ENCODE measurements at places on chromosomes 5 and 9.

- no peak for DNase-seq
Observed at GRCh38 chr5:172358345-172358744, 74.8 kb upstream of the UBTD2 start.

DNA sequence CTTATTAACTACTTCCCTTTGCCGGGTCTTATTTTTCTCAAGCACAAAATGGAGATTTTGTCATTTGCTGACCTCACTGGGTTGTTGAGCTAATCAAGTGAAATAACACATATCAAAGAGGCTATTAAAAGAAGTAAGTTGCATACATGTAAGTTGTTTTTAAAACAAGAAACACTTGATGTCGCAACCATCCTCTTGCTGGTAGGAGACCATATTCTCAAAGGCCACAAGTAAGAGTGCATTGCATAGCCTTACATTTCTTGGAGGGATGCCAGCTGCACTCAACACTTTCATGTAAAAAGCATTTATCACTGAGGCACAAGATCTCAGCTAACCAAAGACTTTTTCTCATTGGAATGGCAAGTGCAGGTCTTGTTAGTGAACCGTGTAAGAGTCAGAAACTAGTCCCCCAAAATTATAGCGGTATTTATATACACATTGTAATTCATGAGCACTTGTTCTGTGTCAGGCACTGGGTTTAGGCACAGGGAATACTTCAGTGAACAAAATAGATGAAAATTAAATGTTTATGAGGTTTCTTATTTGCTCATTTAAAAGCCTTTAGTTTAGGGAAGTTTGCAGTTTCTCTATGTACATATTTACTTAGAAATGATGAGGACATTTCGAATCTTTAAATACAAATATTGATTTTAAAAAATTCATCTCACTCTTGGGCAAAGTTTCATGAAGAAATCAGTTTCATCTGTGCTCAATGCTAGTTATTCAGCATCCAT is 72.0 kb downstream of the ZFAND5 start:
- DNase-seq: no peak

DNA sequence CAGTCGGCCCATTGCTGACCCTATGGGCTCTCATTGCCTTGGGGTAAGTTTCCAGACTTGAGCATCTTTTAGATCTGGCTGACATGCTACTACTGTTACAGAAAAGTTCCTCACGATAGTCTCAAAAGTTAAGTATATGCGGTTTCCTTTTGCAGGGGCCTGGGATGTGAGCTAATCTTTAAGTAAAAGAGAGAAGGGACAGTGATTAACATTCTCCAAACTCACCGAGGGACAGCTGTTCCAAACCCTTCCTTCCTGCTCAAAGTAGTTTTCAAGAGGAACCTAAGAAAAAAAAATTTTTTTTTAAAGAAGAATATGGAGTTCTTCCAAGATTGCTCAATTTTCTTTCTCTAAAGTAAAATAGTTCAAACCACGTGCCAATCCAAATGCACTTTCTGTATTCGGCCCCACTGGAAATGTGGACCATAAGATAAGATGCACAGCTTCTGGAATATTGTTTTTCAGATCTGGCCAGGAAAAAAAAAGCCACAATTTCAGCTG is 168.0 kb upstream of the SPRY4 start:
- DNase-seq: no peak

GRCh38 chr9:97755618-97756267 is 58.6 kb upstream of the XPA start:
- DNase-seq: no peak

- DNase-seq: no peak
Observed at GRCh38 chr5:65734921-65735320, 12.9 kb downstream of the NLN start.

DNA sequence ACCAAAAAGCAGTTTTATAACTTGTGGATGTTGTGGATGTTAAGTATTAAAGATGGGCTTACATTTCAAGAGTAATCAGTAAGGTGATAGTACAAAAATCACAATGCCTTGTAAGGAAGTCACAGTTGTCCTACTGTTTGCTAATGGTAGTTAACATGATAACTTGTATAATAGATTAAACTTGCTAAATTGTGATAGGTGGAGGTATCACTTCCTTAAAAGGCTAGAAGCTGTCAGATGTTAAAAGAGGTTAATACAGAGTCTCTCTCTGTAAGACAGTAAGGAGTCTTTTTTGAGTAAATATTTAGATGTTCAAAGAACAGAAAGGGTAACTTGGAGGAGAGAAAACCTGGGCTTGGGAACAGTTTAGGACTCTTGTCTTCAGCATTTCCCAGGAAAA is 14.2 kb upstream of the MACIR start:
- DNase-seq: no peak

- no peak for DNase-seq
Observed at GRCh38 chr9:70411121-70411929, 3.1 kb downstream of the KLF9 start.

DNA sequence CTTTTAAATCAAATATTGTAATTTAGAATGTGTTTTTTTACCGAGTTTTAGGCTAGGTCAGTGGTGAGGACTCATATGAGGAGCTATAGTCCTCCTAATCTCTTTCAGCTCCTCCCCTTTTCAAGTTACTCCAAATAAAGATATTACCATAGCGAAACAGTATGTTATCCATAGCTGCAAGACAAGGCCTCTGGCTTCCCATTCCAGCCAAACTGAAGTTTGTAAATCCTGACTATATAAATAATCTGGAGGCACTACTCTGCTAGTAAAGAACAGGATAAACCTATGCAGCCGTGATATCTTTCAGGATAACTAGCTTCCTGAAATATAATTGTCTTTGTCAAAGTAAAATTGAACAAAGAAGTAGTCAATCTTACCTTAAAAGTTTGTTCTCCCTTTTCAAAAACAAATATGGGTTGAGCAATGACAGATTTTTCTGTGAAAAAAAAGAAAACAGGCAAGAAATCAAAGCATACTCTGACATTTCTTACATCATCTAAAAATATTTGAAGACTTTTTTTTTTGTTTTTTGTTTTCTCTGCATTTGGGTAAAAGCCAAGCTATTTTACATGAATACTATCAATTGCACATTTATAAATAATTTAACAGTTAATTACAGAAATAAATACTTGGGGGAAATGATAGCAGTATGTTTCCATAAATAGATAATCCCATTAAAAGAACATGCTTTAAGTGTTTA is 29.3 kb upstream of the NADK2 start:
- no peak for DNase-seq

GRCh38 chr9:1427875-1428274 is 377.7 kb downstream of the DMRT2 start:
- DNase-seq: no peak

- DNase-seq: no peak
Observed at GRCh38 chr9:97160255-97160654, 121.3 kb upstream of the CTSV start.

DNA sequence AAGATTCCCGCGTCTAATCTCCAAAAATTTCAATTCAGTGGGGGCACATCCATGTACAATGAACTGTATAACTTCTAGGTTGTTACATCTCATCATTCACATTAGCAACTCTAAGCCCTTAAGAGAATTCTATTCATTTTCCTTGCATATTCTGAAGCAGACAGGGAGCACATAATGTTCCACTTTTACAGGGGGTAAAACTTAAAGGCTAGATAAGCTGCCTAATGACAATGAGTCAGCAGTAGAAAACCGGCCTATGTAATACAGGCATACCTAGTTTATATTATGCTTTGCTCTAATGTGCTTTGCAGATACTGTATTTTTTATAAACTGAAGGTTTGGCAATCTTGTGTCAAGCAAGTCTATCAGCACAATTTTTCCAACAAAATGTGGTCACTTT is 40.4 kb downstream of the PTAR1 start:
- DNase-seq: no peak

- no peak for DNase-seq
Observed at GRCh38 chr9:131330814-131331600, 41.5 kb downstream of the PLPP7 start.

DNA sequence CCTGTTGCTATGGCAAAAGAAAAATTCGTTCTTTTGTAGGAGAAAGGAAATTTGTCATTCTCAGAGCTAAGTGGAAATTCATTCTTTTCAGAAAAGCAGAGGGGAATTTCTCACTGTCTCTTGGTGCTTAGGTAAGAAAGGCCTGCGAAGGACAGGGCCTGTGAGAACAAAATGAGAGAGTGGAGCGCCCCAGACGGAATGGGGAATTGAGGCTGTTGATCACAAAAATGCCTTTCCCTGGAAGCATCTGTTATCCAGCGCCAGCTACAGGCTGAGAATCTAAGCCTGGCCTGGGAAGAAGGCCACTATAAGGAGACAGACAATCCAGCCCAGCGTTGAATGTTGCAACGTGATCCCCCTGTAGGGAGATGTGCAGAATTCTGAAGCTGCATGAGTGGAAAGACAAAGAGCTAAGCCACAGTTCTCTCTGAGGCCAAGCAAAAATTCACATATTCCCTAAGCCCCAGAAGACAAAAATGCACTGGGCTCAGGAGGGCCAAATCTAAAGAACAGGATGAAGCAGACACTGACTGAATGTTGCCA is 44.8 kb upstream of the CLK4 start:
- no peak for DNase-seq

DNA sequence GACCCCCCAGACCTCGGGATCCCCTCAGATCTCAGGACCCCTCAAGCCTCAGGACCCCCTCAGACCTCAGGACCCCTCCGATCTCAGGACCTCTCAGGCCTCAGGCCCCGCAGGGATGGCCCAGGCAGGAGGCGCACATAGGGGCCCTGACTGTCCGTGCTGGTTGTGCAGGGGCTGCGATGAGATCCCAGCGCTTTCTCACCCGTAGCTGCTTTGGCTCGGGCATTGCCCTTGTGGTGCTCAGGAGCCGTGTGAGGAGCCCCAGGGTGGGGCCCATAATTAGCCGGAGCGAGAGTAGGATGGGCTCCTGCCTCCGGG is 680 bp upstream of the LPCAT1 start:
- DNase-seq: no peak

DNA sequence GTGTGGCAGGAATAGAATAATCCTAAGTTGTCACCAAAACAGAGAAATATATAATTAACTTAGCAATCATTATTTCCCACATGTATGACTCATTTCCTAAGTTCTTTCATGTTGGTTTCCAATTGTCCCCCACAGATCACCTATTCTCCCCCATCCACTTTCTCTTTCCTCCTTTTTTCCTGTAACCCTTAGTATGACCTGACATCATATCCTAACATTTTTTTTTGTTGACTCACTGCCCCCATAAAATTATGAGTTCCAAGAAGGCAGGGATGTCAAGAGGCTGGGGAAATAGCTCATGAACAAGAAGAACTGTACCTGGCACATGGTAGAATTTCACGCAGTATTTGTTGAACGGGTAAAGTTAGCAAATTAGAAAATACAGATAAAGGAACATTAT is 186.7 kb downstream of the DCP2 start:
- no peak for DNase-seq

GRCh38 chr5:73673161-73673591 is 47.2 kb downstream of the ARHGEF28 start:
- DNase-seq: no peak

DNA sequence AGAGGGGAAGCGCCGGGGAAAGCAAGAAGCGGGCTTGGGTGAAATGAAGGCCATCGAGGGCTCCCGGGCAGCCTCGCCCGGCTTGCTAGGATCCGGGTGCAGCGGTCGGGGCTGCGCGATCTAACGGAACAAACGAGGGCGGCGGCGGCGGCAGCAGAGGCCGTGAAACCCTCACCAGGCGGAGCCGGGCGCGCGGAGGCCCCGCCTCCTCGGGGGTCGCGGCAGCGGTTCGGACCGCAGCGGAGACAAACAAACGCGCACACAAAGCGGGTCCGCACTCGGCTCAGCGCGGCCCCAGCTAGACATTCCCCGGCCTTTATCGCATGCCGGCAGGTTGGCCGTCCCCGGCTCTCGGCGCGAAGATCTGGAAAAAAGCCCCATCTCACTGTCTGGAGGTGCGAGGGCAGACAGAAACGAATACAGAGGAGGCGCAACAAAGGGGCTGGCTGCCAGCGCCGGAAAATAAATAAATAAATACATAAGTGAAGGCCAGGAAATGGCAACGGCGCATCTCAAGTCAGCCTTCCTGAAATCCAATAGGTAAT is 10.5 kb upstream of the TRIM36 start:
- no peak for DNase-seq

GRCh38 chr5:94228791-94229190 is 389.6 kb downstream of the KIAA0825 start:
- DNase-seq: no peak

DNA sequence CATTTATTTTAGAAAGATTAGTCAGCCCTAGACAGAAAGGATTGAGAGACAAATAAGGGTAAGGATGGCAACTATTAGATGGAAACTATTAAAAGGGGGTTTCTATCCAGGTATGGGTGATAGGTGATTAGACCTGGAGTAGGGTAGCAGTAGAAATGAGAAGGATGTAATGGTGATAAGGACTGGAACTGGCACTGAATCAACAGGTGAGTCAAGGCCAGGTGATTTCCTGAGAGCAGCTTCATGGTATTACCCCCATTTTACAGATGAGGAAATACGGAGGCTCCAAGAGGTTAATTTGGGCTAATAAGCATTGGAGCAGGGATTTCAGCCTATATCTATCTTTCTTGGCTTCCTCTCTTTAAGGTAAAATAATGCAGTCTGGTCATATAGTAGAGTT is 55.7 kb downstream of the CAST start:
- no peak for DNase-seq

GRCh38 chr5:89374144-89374784 is 491.3 kb upstream of the MEF2C start:
- no peak for DNase-seq

GRCh38 chr5:110087829-110088228 is 398.1 kb downstream of the MAN2A1 start:
- no peak for DNase-seq

DNA sequence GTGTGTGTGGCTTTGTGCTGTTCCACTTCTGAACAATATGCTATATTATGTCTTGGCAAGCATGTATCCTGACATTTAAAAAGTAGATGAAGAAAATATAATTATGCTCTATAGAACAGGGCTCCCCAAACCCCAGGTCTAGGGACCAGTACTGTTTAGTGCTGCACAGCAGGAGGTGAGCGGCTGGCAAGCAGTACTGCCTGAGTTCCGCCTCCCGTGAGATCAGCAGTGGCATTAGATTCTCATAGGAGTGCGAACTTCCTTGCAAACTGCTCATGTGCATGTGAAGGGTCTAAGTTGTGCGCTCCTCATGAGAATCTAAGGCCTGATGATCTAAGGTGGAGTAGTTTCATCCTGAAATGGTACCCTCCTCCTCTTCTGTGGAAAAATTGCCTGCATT is 979.1 kb upstream of the CTNND2 start:
- DNase-seq: no peak

DNA sequence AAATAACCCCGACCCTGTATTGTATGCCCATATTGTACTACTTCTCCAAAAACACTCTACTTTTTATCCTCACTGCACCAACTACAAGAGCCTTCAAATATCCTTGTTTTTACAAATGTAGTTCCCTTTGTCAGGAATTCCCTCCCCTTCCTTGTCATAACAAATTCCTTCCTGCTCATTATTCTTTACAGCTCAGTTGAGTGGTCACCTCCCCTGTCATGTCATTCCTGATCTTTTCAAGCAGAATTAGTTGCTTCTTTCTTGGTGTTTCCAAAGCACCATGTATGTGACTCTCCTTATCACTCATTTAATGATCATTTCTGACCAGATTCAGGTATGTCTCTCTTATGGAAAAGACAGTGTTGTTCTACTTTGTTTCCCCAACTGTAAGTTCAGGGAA is 194.2 kb upstream of the SMC2 start:
- no peak for DNase-seq

GRCh38 chr5:60578315-60578714 is 121.7 kb downstream of the DEPDC1B start:
- no peak for DNase-seq

GRCh38 chr9:129857207-129857606 is 21.9 kb downstream of the USP20 start:
- no peak for DNase-seq

GRCh38 chr5:171433982-171434676 is 14.7 kb downstream of the FGF18 start:
- no peak for DNase-seq

GRCh38 chr9:94108584-94108983 is 24.3 kb downstream of the PTPDC1 start:
- DNase-seq: no peak
